ENCODE measurements at places on chromosomes 11 and 22.

- DNase-seq, result no peak
Observed at GRCh38 chr22:19085233-19085718, 36.9 kb downstream of the DGCR2 start.

DNA sequence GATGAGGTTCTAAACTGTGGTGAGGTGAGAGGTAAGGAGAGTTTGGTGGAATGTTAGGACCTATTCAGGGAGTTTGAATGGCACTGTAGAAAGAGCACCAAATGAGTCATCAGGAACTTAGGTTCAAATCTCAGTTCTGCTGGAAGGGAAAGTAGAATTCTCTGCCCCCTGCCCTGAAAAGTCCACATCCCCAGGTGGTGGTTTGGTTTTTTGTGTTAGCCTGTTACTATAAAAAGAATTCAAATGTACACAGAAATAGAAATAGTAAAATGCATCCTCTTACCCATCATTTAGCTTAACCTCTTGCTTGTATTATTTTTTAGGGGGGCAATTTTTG is 20.2 kb downstream of the PPFIBP2 start:
- DNase-seq, result no peak

GRCh38 chr11:66548774-66549630 is 2.3 kb downstream of the ACTN3 start:
- no peak for DNase-seq

GRCh38 chr22:38240734-38241252 is 32.0 kb downstream of the TMEM184B start:
- DNase-seq, result no peak

- DNase-seq, result no peak
Observed at GRCh38 chr11:12409621-12410005, 32.2 kb downstream of the PARVA start.

DNA sequence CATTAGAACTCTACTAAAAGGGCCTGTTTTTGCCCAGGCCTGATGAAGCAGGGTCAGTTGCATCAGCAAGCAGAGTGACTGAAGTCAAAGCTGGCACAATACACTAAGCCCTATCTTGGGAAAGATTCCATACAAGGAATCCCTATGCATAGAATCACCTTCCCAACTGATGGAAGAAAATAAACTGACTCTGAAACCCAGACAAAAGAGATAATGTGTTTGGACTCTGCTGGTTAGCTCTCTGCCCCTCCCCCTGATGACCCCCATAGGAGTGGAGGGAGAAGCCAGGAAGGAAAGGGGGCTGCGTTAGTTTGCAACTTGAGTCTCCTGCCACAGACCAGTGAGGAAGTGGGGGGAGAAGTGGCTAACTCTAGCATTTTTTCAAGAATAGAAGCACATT is 32.9 kb downstream of the GALNT18 start:
- DNase-seq, result no peak

DNA sequence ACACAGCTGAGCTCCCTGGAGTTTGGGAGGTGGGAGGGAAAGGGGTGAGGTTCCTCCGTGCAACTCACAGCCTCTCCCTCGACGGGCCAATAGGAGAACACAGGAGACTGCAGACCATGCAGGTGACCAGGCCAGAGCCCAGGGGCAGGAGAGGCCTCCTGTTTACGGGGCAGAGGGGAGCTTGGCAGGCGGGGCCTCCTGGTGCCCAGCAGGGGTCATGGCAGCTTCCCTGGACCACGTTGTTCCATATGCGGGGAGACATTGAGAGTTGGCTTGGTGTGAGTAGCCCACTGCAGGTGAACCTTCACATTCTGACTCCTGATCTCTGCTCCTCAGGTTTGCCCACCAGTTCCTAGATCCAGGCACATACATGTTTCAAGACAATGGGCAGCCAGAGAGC is 19.3 kb upstream of the XKR3 start:
- DNase-seq, result no peak

DNA sequence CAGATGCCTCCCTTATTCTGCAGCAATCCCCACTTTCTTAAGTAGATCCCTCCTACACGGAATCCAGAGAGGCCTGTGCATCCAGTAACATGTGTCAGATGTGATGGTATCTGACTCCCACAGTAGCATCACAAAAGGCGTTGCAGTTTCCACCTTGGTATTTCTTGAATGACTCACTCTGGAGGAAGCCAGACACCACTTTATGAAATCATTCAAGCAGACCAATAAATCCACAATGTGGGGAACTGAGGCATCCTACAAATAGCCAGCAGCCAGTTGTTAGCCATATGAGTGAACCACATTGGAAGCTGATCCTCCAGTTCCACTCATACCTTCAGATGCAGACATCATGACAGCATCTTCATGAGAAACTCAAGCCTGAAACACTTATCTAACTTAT is 798.1 kb downstream of the OPCML start:
- DNase-seq, result no peak

DNA sequence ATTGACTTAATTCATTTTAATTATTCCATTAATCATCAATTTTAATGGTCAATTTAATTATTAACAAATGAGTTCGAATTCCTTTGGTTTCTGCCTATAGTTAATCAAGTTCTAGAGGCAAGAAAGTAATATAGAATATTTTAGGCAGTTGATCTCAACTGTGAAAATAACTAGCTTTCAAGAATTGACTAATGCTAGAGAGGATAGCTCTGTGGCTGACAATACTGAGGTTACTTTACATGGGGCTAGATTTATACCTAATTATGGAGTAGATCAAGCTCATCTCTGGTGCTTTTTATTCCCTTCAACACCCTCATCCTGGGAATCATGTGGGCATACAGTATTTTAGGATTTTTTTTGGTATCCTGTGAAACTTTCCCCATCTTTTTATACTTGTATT is 259.4 kb downstream of the GRM5 start:
- DNase-seq, result no peak

GRCh38 chr22:50262973-50263617 is 1.6 kb upstream of the MAPK12 start:
- no peak for DNase-seq

DNA sequence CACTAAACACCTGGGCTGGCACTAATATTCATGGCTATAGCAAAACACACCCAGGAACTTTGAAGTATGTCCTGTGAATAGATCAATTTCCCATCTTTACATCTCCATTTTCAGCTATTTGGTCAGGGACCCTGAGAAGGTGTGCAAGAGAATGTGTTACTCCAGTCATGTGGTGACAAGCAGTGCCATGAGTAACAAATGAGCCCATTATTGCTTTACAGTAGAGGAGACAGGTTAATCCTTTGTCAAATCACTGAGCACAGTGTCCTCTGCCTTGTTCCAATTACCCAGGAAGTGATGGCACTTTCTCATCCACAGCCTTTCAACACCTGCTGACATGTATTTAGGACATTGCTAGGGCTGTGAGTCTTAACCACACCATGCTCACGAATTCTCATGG is 664.8 kb upstream of the API5 start:
- no peak for DNase-seq

GRCh38 chr11:69253028-69253427 is 40.9 kb upstream of the MYEOV start:
- no peak for DNase-seq

DNA sequence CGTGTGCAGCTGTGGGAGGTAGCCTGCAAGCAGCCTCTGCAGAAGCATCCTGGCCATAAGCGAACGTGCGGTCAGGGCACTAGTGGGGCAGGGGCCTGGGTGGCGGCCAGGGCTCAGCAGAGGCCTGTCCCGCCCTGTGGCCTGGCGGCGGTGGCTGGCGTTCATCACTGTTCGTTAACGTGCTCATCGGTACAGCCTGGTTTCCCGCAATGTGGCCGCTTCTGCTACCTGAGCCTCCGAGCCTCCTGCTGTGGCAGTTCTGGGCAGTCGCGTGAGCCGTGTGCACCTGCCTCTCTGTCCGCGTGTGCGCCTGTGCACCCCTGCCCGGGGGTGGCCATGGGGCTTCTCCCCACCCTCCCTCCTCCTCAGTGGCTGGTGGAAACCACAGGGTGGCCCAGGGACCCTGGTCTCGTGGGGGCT is 117.9 kb downstream of the KCNQ1OT1 start:
- peak; percentile 52 for DNase-seq

DNA sequence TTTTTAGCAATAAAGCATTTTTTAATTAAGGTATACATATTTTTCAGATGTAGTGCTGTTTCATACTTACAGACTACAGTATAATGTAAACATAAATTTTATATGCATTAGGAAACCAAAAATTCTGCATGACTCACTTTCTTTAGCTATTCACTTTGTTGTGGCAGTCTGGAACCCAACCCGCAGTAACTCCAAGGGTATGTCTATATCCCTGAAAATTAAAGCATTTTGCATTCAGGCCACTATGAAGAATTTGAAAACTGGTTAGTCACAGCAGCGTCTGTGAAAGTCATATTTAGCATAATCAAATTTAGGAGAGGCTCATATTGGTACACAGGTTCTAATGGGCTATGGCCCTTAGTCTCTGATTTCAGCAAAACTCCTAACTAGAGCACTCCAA is 46.8 kb downstream of the BBOX1 start:
- DNase-seq, result no peak

DNA sequence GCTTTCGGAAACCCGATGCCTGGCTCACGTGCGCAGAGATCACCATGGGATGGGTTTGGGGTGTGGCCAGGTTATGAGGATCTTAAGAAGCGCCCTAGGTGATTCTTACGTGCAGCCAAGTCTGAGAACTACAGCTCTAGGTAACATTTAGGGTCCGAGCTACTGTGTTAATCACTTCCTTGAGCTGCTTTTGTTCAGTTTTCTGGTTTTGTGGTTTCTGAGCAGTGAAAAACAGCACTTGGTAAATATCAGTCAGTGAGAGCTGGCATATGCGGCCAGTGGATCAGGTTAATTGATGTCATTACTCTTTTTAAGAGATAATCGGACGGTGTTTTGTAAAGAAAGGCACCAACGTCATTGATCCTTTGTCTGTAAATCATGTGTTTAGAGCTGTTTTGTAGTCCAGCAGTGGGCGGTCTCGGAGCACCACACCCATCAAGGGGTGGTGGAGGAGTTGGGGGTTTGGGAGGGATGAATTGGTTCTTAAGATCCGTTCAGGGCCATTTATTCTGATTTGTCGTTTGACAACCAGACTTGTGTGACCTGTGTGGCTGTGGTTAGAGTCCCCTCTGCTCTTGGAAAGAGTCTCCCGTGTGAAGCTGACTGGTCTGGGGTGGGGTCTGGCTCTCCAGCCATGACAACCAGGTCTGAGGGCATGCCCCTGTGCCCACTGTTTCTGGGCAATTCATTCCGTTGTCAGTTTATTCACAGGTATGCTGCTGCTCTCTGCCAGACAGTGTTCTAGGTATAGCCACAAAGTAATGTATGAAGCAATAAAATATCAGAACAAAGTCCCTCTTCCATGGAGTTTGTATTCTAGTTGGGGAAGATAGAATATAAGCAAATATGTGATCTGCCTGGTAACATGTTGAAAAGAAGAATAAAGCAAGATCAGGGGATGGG is 61.9 kb upstream of the SORL1-AS1 start:
- no peak for DNase-seq

Data from sciatic nerve (tissue), 2 donors.